ENCODE measurements at places on chromosomes 7 and 10. TPM values are rescaled to one million over a fixed set of nuclear protein-coding genes. Genes with fewer than 3 reads are reported as not detected.

Gene COL28A1
- total RNA-seq, result 0.26 TPM

Gene KIAA1217
- 16.0 TPM for total RNA-seq

Gene ZNF37A
- 25.7 TPM for total RNA-seq

Gene PTPRZ1
- not detected for total RNA-seq

Gene LIPF
- total RNA-seq, result not detected

Gene ASB4
- not detected for total RNA-seq

Gene KCNMA1
- total RNA-seq, result 143 TPM

Gene LIPN
- not detected for total RNA-seq

Gene AGAP3
- total RNA-seq, result 88.2 TPM

Gene CPA1
- not detected for total RNA-seq

Gene CTAGE4
- total RNA-seq, result 1.6 TPM

Gene ZCCHC24
- total RNA-seq, result 40.7 TPM

Gene CYP2C8
- not detected for total RNA-seq

All from PC-3 (cell line).